Uterine smooth muscle cell (primary cell): ENCODE measurements at places on chromosomes 12 and 14. TPM values are rescaled to one million over a fixed set of nuclear protein-coding genes. Genes with fewer than 3 reads are reported as not detected.

Gene PRPF40B
- total RNA-seq: 12.4 and 17.6 TPM in 2 replicates

Gene NANOG
- total RNA-seq: not detected in 2 replicates

Gene OLR1
- not detected in 2 replicates for total RNA-seq

Gene UTP20
- 18.4 and 28.2 TPM in 2 replicates for total RNA-seq

Gene RAB21
- total RNA-seq: 23.9 and 45.7 TPM in 2 replicates

Gene SYCP3
- total RNA-seq: under 0.01 and 0.11 TPM in 2 replicates

Gene ATP2B1
- total RNA-seq: 344 and 473 TPM in 2 replicates

Gene RERG
- total RNA-seq: not detected in 2 replicates

Gene RASAL1
- not detected in 2 replicates for total RNA-seq

Gene GARIN6
- not detected in 2 replicates for total RNA-seq

Gene ZC2HC1C
- total RNA-seq: 1.8 and 1.9 TPM in 2 replicates
